ENCODE measurements at places on chromosomes 7 and 10.

DNA sequence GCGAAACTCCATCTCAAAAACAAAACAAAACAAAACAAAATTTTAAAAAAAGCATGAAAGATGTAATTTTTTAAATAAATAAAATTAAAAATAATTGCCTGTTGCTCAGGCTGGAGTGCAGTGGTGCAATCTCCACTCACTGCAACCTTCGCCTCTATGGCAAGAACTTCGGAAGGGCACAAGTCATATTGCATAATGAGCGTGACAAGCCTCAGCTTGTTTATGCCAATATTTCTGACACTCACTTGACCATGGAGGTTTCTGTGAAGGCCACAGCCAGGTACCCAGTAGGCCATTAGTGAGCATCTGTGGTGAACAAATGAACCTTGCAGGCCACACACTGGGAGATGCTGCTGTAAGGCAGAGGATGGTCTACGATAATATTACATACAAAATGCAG is 106.1 kb upstream of the KMT2C start:
- DNase-seq: no peak

- peak; percentile 7 for DNase-seq
Observed at GRCh38 chr10:87593702-87594101, 66.0 kb upstream of the PAPSS2 start.

DNA sequence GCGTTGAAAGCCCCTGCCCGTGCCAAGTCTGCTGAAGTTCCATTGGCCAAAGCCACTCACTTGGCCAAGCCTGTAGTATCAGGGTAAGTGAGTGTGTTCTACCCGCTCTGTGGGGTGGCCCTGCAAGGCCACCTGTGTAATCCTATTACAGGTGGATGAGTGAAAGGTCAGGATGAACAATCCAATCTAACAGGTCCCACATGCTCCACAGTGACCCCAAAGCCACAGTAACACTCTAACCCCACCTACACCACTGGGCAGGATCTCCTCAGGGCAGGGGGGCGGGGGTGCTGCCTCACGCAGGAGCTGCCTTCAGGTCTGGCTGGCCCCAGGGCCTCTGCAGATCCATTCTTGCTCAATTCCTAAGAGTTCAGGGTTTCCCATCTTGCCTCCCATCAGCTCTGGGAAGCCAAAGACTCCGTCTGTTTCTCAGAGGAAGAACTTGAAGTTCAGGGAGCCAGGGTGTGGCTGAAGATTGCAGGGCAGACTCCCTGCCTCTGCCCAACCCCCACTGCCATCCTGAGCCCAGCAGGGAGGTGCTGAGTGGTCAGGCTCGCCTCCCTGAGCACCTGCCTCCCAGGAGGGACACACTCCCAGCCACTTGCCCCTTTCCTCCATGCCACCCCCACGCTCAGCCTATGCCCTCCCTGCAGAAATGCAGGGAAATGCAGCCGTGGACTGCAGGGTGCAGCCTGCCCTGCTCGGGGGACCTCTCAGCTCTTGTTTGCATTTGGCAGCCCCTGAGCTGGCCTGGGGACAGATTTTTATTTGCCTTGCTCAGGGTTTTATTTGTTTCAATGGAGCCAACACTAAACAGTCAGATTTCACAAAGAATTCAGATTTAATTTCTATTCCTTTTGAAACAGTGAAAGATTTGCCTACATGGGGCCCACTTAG is 9.8 kb upstream of the COMTD1 start:
- no peak for DNase-seq

DNA sequence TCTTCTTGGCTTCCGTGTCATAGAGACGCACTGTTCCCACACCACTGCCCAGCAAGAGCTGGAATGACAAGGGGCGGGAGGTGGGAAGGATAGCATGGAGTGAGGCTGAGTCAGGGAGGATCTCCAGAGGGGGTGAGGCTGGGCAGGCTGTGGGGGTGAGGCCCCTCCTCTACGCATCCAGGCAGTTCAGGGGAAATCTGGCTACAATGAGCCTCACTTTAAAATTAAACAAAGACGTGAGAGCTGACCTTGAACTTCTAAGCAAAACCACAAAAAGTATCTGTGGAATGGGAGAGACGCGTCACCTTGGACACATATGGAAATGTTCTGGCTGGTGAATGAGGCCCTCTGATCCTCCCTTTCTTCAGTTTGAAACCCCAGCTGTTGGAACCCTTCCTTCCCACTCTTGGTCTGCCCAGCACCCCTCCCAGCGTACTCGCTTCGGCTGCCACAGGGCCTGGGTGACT is 17.7 kb downstream of the WDR91 start:
- DNase-seq: no peak

- DNase-seq: no peak
Observed at GRCh38 chr7:80584778-80585177, 53.7 kb upstream of the CD36 start.

DNA sequence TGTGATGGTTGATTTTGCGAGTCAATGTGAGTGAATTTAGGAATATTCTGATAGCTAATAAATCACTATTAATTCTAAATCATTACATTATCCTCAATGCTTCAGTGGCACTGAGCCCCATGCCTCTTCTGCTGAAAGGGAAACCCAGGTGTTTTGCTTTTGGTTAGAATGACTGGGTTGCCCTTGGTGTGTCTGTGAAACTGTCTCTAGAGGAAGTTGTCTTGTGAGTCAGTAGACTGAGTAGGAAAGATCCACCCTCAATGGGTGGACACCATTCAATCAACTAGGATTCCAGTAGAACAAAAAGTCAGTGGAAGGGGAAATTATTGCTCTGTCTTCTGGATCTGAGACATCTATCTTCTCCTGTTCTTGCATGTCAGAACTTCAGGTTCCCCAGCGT is 472.4 kb downstream of the ANKRD7 start:
- no peak for DNase-seq

- no peak for DNase-seq
Observed at GRCh38 chr10:29783201-29783947, 148.6 kb upstream of the SVIL start.

DNA sequence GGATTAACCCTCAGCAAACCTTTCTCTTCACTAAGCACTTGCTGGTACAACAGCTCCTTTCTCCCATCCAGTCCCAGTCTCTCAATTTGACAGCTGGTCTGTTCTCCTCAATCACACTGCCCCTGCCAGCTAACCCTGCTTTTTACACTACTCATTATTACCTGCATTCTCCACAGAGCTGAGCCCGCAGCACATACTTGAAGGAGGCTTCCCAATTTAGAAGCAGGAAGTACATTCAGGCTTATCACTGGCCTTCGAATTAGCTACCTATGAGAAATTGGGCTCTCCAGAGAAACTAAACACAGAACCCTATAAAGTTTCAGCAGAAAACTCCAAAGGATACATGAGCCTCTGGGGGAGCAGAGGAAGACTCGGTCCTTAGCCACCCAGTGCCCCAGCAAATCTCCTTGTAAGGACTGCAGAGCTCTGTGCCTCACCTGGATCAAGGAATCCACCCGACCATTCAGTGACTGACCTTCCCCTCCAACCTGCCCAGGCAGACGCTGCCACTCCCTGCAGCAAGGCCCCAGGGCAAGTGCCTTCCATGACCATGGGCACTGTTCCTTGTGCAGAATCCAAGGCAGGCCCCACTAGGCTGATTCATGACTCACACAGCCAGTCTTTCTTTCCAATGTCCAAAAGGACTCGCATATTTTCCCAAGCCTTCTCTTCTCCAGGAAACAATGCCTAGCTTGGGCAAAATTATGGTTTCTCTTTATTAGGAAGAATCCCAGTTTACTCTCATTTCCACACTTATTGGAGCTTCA is 68.0 kb downstream of the VOPP1 start:
- DNase-seq: no peak

GRCh38 chr7:159033956-159034355 is 110.7 kb downstream of the VIPR2 start:
- no peak for DNase-seq

DNA sequence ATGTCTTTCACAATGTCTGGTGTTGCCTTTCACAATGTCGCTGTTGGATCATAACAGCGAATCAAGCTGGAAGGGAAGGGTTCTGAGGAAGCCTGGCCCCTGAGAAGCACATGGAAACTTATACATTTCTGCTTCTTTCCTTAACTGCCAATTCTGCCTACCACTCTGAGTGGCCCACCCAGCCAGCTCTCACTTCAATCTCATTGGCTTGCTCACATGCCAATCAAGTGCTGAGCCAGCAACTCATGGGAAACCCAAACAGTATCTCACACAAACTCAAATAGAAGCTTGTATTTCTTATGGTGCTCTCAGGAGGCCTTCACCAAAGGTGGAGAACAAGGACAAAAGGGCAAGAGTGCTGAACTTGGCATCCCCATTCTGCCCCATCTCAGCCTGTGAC is 117.4 kb upstream of the GPR26 start:
- no peak for DNase-seq

DNA sequence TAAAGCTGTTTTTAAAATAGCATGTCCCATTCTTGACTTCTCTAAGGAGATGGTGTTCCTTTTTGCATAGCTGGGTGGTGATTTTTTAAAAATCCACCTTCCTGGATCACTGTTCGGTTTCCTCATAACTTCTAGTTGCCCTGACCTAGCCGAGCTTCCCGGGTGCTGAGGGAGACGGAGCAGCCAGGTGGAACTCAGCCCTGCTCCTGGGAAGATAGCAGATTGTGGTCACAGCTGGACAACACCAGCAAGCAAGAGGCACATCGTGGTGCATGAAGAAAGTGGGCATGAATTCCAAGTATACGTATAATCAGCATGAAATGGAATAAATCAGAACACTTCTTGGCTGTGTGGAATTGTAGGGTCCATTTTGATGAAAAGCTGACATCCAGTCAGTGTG is 73.5 kb upstream of the RSU1 start:
- no peak for DNase-seq

DNA sequence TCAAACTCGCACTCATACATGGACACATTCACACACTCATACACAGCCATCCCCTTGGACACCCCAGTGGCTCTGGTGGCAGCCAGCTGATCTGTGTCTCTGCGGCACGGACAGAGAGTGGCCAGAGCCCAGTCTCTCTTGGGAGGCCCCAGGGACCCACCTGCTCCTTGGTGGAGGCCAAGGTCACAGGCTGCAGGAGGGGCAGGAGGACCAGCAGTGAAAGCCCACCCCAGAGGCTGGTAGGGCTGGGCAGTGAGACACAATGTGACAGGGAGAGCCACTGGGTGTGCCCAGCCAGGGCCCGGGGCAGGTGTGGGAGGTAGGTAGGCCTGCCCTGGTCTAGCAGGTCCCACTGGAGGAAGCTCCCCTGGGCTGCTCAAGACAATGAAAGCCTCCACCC is 18.5 kb downstream of the SHH start:
- DNase-seq: no peak

DNA sequence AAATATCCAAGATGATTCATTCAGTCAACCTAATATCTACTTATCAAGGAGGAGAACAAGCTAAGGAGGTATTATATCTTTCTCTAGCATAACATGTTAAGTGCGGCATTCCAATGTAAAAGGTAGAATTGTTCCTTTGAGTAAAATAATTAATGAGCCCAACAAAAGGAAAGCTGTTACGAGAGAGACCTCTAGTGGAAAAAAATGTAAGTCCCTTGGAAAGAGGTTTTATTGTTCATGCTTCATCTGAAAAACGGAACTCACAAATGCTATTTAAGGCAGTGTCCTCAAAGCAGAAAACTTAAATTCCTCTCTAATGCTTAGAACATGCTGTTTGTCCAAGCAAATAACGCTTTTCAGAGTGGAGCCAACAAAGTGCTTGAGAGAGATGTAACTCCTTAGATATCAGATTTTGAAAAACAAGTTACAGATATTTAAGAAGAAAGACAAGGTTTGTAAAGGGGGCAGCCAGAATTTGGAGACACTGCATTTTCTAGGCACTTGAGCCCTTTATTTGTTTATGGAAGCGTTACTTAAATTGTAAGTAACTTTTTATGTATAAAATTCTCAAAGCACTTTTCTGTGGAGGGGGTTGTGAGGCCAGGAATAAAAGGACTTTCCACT is 119.9 kb downstream of the TFEC start:
- DNase-seq: peak; percentile 21

DNA sequence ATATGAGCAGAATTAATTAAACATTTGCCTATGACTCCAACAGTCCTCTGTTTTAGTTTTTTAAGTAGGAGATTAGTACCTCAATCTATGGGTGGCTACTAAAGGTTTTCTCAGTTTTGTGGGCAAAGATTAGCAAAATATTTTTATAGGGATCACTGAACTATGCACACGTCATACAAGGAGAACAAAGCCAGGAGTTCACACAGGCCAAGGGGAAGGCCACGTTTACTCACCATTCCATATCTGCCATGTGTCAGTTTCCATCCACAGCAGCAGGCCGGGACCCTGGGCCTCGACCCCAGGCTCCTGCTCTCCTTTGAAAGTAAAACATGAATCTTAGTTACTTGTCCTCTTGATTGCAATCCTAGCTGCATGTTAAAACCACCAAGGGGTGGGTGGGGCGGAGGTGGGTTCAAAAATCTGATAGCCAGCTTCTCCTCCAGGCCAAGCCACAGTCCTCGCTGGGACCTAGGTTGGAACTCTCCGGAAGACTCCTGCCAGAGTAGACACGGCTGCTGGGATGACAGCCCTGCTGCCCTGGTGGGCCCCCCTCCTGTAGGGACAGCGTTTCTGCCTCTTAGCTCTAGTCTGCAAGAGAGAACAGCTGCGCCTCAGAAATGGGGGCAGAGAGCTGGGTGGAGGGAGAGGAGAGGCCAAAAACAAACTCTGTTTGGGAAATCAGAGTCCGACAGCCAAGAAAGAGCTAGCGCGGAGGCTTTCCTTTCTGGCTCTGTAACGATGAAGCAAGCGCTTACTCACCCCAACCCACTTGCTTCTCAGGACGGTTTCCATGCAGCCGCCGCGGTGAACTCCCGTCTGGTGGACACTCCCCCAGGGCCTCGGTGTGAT is 35.6 kb downstream of the PITRM1 start:
- peak; percentile 77 for DNase-seq

DNA sequence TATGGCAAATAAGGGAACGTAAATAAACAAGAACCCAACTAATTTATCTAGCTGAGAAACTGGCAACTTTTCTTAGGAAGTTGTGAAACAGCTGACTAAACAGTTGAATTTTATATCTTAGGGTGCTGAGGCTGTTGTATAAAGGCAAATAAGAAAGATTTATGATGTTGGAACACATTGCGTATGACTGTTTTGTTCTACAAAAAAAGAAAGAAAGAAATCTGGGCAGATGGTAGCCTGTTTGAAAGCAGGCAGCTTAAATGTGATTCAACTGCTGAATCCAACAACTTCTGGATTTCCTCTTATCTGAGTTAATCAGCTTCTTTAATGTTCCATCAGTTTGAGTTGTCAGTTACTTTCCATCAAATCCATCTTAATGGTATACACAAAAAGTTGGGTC is 214.5 kb downstream of the SNX13 start:
- no peak for DNase-seq

- DNase-seq: no peak
Observed at GRCh38 chr10:4834898-4835405, 8.9 kb downstream of the AKR1E2 start.

DNA sequence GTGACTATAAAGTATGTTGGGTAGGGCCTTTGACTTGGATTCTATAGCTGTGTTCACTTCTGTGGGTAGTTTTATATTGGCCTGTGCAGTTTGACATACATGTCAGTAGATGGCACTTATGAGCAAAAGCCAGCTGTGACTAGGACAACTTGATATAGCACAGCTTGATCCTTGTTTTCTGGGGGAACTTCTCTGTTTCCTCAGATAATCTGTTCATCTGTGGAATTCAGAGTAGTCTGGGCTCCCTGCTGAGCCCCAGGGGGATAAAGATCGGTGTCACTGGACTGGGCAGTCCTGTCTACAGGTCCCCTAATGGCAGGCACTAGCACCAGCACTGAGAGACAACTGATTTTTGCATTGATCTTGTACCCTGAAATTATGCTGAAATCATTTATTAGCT is 25.4 kb downstream of the CYP2C9 start:
- DNase-seq: peak; percentile 49

Measured in Ammon's horn (tissue), 1 donor.